ENCODE measurements at places on chromosomes 4 and X. TPM values are rescaled to one million over a fixed set of nuclear protein-coding genes. Genes with fewer than 3 reads are reported as not detected.

- no peaks in the 10 kb centered on the region for H3K4me1 ChIP-seq
- H3K27me3 ChIP-seq: no peaks in the 10 kb centered on the region
- no peak for DNase-seq
- no peak overlapping the region for H3K27ac ChIP-seq
- H3K36me3 ChIP-seq: no peaks in the 10 kb centered on the region
Observed at GRCh38 chr4:176569301-176569700, 223.4 kb downstream of the VEGFC start.

DNA sequence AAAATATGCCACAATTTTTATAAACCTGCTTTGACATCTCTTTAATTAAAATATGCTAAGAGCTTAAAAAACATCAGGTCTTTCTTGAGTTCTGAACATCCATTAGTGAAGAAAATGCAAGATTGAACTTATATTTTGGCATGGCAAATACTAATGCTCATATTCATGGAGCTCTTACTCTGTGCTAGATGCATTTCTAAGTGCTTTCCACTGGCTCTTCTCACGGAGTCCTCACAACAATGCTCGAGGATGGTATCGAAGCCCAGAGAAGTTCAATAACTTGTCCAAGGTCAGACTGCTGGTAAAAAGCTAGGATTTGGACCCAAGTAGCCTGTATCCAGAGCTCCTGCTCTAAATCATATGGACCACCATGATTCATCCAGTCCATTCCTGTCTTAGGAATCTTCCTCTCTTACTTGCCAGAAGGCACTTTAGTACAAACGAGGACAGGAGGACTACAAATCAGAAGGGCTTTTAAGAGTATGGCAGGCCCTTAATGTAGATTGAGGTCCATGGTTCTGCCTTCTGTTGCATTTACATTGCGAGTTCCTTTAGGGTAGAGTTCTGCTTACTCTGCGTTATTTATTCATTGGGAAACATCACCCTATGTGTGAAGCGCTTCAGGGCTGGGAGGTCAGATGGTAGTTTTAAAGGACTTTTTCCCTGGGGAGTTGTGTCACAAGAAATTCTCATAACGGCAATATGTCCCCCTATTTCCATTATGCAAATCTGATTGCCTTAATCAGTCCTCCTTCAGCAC is 199.2 kb downstream of the RASL11B start:
- H3K4me1 ChIP-seq: no peaks in the 10 kb centered on the region
- no peak overlapping the region for H3K4me3 ChIP-seq
- no peak overlapping the region for H3K27ac ChIP-seq
- no peak for DNase-seq
- H3K27me3 ChIP-seq: no peaks in the 10 kb centered on the region

GRCh38 chr4:13543839-13544605 is at the start of gene NKX3-2:
Gene NKX3-2, minus strand, starts transcription at chr4:13544508. Its CDS starts 94 bp downstream, at chr4:13544414.
- no peak within 1 kb of the TSS for H3K27ac ChIP-seq
- DNase-seq: peak; percentile 17
- H3K27me3 ChIP-seq: peaks cover 67% of the 10 kb centered on the region
- peak within 1 kb of the TSS; percentile 72 for H3K4me3 ChIP-seq
- peaks cover 51% of the 10 kb centered on the region for H3K4me1 ChIP-seq
- no peaks in the 10 kb centered on the region for H3K36me3 ChIP-seq

GRCh38 chr4:103645991-103646390 is 73.8 kb downstream of the TACR3 start:
- no peaks in the 10 kb centered on the region for H3K36me3 ChIP-seq
- no peaks in the 10 kb centered on the region for H3K27me3 ChIP-seq
- H3K4me3 ChIP-seq: no peak overlapping the region
- DNase-seq: no peak

- no peaks in the 10 kb centered on the region for H3K36me3 ChIP-seq
- no peak for DNase-seq
- peaks cover 15% of the 10 kb centered on the region for H3K4me1 ChIP-seq
- no peaks in the 10 kb centered on the region for H3K27me3 ChIP-seq
Observed at GRCh38 chrX:15882704-15883539, 28.3 kb upstream of the AP1S2 start.

- H3K27ac ChIP-seq: no peak overlapping the region
- H3K36me3 ChIP-seq: no peaks in the 10 kb centered on the region
- no peak overlapping the region for H3K4me3 ChIP-seq
- H3K4me1 ChIP-seq: no peaks in the 10 kb centered on the region
- no peaks in the 10 kb centered on the region for H3K27me3 ChIP-seq
Observed at GRCh38 chrX:111568354-111568753, 56.9 kb downstream of the SERTM2 start.

- peaks cover 7% of the 10 kb centered on the region for H3K4me1 ChIP-seq
- H3K4me3 ChIP-seq: no peak overlapping the region
- no peaks in the 10 kb centered on the region for H3K36me3 ChIP-seq
- DNase-seq: no peak
Observed at GRCh38 chr4:78863254-78863869, 75.9 kb downstream of the PAQR3 start.

FRMPD3 gene
- total RNA-seq: not detected
